Vagina (tissue), 2 donors: ENCODE measurements at places on chromosomes 1 and 21.

GRCh38 chr1:240739139-240739538, 127.2 kb upstream of the GREM2 start:
- DNase-seq, result no peak

GRCh38 chr1:119822406-119822805, 11.1 kb upstream of the REG4 start:
- no peak for DNase-seq

- no peak for DNase-seq
Observed at GRCh38 chr1:27298632-27299384, 23.2 kb upstream of the TMEM222 start.

DNA sequence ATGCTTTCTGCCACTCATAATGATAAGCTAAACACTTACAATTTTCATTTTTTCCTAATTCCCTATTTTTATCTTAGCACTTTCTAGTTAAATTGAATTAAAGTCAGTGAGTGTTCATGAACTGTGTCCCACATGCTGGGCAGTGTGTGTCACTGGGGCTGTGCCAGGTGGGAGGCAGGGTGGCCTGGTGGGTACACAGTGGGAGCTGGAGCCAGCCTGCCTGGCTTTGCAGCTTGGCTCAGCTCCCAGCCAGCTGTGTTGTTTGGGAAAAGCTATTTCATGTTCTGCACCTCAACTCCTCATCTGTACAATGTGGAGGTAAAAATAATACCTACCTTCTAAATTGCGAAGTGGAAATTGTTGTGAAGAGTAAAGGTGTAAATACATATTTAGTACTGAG, 238.4 kb downstream of the PLA2G4A start:
- no peak for DNase-seq

- no peak for DNase-seq
Observed at GRCh38 chr21:31184459-31184858, 146.2 kb upstream of the KRTAP19-8 start.
